ENCODE measurements at places on chromosomes 16 and 17. TPM values are rescaled to one million over a fixed set of nuclear protein-coding genes. Genes with fewer than 3 reads are reported as not detected.

GRCh38 chr16:82651921-82652601, 25.3 kb downstream of the CDH13 start:
- DNase-seq = no peak

DNA sequence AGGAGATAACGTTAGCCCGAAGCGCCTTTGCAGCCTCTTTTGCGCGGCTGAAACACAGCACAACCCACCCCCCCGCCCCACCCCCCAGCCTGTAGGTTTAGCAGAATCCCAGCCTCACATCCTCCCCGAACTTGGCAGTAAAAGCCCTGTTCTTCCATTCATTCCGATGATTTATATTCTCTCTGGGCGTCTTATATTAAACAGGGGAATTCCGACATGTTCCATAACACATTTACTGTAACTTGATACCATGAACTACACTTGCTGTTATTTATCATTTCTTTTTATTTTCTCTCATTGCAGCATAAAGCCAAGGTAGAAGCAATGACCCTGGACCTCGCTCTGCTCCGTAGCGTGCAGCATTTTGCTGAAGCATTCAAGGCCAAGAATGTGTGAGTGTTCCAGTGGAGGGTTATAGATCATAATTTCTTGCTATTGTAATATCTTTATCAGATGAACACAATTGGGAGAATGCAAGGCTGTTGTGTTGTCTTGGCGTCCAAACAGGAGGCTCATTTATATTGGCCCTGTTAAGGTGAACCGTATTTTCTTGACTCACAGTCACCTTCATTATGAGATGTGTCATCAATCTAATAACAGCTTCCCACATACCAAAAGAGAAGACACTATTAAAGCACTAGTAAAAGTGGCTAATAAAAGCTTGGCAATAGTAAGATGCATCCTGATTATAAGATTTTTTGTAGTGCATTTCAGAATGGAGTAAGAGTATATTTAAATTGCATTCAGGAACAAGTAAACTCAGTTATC, 287.3 kb downstream of the WWOX start:
- DNase-seq = peak; percentile 32

- no peak for DNase-seq
Observed at GRCh38 chr17:31680126-31680525, 178.9 kb downstream of the COPRS start.

The HNF1B gene
- polyA plus RNA-seq = 113 TPM

The ZMYND15 gene
- polyA plus RNA-seq = 0.32 TPM

The LAT gene
- 11.1 TPM for polyA plus RNA-seq

DNA sequence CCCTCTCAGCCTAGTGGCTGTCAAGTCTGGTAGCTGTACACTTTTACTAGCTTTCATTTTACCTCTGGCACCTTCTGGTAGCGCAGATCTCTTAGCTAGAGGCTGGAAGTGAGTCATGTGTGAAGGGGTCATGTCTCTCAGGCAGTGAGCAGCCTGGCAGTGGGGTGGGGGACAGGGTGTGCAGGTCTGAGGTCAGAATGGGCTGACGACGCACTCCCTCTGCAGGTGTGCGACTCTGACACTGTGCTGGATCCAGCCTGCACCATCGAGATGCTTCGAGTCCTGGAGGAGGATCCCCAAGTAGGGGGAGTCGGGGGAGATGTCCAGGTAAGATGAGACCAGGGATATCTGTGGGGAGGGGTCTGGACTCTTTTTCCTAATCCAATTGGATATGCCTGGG, 7.8 kb downstream of the HAS3 start:
- DNase-seq = no peak
